GM06990 (cell line): ENCODE measurements at places on chromosomes 4 and X.

DNA sequence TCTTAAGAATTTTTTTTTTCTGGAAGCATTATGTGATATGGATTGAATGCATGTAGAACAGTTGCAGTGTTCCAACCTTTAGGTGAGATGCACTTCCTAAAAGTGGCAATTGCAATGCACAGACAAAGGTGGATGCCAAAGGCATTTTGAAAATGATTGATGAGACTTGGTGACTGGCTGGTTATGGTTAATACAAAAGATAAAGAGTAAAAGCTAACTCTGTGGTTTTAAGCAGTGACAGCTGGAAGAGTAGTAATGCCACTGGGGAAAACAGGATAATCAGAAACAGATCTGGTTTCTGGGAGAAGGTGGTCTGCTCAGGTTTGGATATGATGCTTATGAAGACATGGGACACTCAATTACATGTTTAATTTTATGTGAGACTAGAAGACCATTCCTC, 345.6 kb downstream of the RPA4 start:
- DNase-seq = no peak

DNA sequence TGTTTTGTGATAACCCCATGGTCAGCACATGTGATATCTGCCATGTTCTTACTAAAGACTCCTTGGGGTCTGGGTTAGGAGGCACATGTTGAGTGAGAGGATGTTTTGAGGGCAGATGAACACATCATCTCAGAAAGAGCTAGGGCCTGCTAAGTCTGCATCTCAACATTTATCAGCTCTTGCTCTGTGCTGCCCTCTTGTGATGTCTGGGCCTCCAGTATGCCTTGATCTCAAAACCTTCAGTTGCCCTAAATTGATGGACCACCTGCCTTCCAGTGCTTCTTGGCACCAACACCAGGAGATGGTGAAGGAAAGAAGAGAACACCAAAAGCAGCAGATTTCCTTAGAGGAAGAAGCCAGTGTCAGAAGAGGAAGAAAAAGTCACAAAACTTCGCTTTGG, 22.5 kb downstream of the MID1 start:
- DNase-seq = no peak

DNA sequence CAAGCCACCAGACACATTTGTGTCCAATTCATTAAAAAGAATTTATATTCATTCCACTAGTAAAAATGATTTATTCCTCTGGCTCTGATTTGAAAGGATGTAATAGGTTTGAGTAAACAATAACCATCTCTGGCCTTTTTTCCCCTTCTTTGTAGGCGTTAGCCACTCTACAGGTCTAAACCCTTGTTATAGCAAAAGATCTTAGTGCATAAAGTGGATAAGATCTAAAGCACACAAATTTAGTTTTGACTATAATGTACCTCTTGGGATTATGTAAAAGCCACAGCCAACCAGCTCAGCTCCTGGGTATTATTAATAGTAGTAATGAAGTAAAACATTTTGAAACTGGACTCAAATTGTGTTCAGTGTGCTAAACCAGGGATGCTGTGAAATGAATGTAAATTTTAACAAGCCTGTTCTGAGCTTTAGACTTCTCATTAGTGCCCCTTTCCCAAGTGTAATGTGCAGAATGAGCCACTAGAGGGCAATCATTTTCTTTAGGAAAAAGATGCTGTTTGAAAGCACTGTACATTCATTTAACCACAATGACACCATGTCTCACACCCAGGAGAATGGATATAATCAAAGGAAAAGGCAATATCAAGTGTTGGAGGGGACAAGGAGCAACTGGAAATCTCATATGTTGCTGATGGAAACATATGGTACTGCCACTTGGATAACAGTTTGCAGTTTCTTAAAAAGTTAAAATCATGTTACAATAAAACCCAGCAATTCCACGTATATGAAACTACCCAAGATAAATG, 69.7 kb downstream of the KLHL8 start:
- peak; percentile 14 for DNase-seq

DNA sequence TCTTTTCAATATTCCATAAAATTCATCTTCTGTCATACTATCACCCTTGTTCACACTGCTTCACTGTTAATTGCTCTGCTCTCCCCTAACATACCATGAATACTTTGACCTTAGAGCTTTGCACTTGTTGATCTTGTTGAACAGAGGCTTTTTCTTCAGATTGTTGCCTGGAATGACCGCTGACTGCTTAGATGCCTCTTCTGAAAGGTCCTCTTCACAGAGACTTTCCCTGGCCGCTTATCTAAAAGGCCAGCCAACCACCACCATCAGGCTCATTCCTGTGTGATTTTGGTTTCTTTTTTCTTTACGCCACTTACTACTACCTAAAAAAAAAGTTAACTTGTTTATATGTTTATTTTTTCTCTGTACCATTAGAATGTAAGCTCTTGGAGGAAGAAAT, 667.7 kb downstream of the STPG2 start:
- no peak for DNase-seq

- DNase-seq = no peak
Observed at GRCh38 chr4:38534344-38535045, 129.5 kb upstream of the KLF3 start.

- no peak for DNase-seq
Observed at GRCh38 chrX:22424919-22425318, 152.2 kb downstream of the CBLL2 start.

- no peak for DNase-seq
Observed at GRCh38 chr4:2848449-2848848, 4.8 kb downstream of the ADD1 start.

DNA sequence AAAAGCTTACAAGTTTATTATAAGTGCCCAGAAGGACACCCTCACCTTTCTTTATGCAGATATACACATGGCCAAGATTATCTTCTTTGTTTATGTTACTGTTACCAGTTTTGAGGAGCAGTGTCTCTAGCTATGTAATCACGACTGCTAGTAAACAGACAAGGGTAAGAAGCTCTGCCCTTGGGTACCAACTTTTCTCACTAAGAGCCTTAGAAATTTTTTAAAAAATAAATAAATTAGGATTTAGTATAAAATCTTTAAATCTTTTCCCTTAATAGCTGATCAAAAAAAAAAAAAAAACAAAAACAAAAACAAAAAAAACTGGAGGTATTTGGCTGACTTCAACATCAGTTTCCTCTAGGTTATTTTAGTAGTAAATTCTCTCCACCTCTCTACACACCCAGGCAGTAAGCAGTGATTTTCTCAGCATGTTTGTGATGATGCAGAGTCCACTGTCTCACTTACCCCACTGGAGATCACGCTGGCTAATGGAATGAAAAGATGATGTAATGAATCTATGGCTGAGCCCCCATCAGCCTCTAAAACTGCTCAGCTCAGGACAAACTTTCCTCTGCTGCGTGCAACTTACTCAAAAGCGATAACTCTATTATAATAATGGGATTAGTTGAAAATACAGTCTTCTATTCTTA, 125.9 kb downstream of the FRYL start:
- no peak for DNase-seq

GRCh38 chr4:38526412-38526811, 137.6 kb upstream of the KLF3 start:
- no peak for DNase-seq

DNA sequence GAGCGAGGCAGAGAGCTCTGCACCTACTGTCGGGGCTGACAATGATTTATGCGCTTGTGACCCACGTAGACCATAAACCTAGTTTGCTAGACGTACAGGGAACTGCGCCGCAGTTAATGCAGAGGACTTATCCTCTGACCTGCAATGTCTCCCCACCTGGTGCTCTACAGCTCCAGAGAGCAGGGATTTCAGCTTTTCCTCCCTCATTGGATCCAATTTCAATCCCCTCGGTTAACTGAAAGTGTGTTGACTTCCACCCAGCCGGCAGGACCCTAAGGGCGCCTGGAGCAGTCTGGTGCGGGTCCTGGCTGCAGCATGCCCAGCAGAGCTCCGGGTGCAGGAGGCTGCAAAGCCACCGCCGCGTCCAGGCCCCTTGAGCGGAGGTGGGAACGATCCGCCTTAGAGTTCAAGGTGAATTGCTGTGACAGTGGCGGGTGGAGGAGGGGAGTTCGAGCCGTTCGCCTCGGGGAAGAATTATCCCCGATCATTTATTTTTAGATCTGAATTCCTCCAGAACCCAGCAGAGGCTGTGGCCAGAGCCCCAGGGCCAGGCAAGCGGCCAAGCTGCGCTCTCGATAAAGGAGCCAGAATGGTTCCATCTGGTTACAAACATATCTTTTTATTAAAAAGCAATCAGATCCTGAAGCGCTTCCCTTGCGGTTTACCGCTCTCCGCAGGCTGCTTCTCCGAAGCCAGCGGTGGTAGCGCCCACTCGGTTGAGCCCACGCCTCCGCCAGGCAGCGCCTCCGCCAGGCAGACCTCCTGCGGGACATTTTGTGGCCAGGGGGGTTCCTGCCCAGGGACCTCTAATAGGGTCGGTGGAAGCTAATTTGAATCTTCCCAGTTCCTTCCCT, 66.0 kb downstream of the FBXO8 start:
- DNase-seq = no peak

DNA sequence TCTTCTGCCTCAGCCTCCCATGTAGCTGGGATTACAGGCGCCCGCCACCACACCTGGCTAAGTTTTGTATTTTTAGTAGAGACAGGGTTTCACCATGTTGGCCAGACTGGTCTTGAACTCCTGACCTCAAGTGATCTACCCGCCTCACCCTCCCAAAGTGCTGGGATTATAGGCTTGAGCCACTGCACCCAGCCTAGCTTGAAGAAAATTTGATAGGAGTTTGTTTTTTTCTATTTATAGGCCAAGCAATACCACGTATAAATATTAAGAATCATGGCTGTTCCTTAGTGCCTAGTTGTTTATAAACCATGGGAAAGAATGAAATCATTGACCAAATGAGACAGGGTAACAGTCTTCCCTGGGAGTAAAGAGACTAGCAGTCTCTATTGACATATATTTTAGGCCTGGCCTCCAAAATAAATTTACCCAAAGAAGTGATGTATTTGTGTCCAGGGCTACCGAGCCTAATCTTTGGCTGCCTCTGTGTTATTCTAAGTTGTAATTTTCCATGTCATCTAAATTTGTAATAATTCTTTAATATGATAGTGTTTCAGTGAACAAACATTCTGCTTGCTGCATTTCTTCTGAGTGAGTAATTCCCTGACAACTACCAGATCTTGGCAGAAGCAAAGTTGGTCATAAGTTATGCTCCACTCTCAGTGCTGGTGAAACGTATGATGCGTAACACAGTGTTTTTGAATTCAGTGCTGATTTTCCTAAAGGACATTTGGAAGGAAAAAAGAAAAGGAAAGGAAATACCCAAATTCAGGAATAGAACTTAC, 10.3 kb downstream of the PKD2 start:
- DNase-seq = no peak

DNA sequence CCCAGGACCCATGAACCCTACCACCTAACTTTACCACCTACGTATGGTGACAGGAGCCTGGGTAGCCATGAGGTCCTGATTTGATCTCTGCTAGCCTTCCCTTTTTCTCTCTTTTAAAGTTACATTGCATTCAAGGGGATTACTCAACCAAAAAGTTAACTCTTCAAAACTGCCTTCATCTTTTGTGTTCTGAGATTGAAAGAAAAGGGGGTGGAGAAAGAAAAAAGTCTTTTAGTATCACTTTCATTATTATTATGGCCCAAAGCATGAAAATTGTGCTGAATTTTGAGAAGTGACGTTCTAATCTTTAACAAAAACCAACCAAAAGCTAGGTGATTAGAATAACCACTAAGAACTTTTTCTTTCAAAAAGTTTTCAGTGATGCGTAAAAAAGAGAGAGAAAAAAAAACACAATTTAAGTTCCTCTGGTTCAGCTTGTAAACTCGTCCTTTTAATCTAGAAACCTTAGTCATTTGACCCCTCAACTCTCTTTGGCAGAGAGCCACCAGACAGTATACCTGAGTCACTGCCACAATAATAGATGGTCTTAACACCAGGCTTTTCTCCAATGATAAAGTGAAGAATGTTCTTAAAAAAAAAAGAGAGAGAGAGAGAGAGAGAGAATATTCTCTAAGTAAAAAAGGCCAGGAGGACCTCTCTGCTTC, 347.4 kb upstream of the FGF13 start:
- DNase-seq = peak; percentile 2

- no peak for DNase-seq
Observed at GRCh38 chr4:87811977-87812376, 12.6 kb downstream of the IBSP start.

- DNase-seq = no peak
Observed at GRCh38 chr4:151797131-151797530, 36.3 kb upstream of the GATB start.

- DNase-seq = no peak
Observed at GRCh38 chr4:7779432-7779768, 160.3 kb downstream of the AFAP1 start.

GRCh38 chr4:137389911-137390520, 142.3 kb downstream of the PCDH18 start:
- no peak for DNase-seq

- DNase-seq = no peak
Observed at GRCh38 chr4:77190053-77190452, 33.0 kb downstream of the CCNG2 start.

GRCh38 chr4:104494822-104495559, at the start of gene CXXC4:
CXXC4 (minus strand) TSS chr4:104494894; CDS start chr4:104491802, 3,092 bp downstream.
- DNase-seq = peak; percentile 85

DNA sequence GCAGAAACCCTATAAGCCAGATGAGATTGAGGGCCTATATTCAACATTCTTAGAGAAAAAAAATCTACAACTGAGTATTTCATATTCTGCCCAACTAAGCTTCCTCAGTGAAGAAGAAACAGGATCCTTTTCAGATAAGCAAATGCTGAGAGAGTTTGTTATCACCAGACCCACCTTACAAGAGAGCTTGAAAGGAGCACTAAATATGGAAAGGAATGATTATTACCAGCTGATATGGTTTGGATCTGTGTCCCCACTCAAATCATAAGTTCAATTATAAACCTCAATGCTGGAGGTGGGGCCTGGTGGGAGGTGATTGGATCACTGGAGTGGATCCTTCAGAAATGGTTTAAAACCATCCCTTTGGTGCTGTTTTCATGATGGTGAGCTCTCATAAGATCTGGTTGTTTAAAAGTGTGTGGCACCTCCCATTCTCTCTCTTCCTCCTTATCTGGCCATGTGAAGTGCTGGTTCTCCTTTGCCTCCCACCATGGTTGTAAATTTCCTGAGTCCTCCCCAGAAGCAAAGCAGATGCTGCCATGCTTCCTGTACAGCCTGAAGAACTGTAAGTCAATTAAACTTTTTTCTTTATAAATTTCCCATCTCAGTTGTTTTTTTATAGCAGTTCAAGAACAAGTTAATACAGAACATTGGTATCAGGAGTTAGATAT, 144.2 kb downstream of the MSN start:
- DNase-seq = no peak
